ENCODE measurements at places on chromosomes 3 and 15.

GRCh38 chr3:120419797-120420196 lies 31.0 kb downstream of the FSTL1 start:
- peak; percentile 9 for DNase-seq

DNA sequence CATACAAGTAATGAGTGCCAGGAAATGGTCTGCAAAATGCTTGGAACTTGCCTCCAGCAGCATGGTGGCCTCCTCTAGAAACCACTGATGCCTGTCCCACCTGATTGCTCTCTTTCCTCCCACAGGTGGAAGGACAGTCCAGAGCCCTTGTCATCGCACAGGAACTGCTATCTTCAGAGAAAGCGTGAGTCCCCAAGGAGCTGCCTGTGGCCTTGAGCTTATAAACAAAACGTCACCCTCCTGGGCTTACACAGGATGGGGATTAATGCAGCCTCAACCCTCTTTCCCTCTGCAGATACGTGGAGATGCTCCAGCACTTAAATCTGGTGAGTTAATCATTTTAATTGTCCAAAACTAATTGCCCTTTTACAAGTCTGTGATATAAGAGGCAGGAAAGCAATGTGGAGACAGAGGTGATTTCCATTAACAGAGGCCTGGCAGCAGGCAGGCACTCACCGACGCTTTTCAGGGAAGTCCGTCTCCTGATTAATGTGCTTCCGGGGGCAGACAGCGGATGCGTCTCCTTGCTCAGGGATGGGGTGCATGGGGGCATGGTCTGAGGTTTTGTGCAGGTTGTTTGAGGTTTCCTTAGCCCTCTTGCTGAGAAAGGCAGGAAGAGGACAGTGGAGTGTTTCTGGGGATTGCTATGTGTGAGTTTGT lies 61.8 kb downstream of the FGD5 start:
- DNase-seq, result no peak

GRCh38 chr15:33234020-33234461 lies 39.5 kb upstream of the FMN1 start:
- no peak for DNase-seq

DNA sequence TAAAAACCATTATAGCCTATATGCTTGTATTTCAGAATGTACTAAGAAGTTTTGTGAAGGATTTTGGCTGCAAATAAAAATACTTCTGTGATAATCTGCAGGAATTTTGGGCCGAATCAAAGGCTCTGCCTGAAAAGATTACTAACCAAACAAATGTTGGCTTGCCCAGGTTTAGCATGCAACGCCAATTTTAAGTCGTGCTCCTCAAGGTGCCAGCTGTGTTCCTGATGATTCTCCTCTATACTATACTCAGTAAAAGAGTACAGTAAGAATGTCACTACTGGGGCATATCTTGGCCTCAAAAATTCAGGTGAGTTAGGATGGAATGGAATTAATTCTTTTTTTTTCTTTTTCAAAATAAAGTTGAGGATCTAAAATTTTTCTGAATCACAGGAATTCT lies 150.8 kb upstream of the TSPAN3 start:
- DNase-seq, result no peak

Data from hypothalamus (tissue), 51 donors.